Stimulated activated CD8-positive, alpha-beta memory T cell treated with anti-CD3 and anti-CD28 coated beads, Interleukin-4, amount 100 ng/mL, for 4 hours (primary cell): ENCODE measurements at places on chromosomes 3 and 15.

GRCh38 chr15:65431731-65432130 is 9.0 kb upstream of the IGDCC4 start:
- no peak for DNase-seq

- no peak for DNase-seq
Observed at GRCh38 chr3:114128231-114128630, 50.6 kb downstream of the DRD3 start.

- no peak for DNase-seq
Observed at GRCh38 chr3:161413127-161413854, 42.0 kb upstream of the SPTSSB start.

GRCh38 chr3:107765524-107765923 is 242.8 kb downstream of the BBX start:
- no peak for DNase-seq

DNA sequence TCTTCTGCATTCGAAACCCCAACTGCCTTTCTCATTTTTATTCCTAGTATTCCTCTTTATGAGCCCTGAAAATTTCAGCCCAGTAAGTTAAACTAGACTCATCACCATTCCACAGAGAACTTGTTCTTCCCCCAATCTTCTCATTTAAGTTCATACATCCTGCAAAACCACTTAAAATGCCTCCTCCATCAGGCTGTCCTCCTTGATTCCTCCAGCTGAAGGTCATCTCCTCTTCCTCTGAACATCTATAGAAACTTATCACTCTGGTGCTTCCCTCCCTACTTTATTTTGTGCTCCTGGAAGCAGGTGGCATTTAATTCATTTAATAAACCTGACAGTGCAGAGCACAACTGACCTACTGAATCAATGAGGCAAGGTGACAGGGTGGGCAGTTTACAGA is 38.3 kb downstream of the VGLL4 start:
- no peak for DNase-seq

DNA sequence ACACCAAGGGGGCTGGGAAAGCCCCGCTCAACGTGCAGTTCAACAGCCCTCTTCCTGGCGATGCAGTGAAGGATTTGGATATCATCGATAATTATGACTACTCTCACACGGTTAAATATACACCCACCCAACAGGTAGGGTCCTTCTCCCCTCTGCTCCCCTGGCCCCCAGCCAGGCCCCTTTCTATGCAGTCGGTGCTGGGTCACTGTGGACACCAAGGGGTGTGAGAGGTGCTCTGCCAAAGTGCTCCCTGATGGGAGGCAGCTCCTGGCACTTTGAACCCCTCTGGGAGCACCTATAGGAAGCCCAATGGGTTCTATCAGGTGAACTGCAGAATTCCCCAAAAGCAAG is 98.6 kb downstream of the DNASE1L3 start:
- DNase-seq, result no peak

DNA sequence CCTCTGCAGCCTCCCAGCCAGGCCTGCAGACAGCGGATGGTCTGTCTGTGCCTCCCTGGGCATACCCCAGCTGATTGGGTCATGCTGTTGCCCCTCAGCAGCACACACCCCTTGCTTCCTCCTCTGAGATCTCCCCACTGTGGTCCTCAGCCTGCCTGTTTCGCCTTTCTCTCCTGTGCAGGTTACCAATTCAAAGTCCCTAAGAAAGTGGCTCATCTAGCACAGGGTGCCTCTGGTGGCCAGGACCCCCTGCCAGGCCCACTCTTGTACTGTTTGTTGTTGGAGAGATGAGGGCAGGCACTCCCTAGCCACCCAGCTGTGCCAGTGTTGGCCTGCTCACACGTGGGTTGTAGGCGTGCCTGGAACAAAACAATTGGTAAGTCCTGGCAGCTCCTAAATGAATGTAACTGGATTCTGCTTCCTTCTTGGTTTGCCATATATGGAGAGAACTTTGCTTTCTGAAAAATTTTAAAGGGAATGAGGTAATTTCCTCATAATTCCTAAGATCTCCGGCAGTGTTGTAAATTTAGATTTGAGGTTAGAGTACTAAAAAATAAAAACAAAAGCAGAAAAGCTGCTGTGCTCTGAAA is 213.2 kb upstream of the IL12A start:
- no peak for DNase-seq

- no peak for DNase-seq
Observed at GRCh38 chr15:55319537-55320237, 665 bp downstream of the PIGB start.

DNA sequence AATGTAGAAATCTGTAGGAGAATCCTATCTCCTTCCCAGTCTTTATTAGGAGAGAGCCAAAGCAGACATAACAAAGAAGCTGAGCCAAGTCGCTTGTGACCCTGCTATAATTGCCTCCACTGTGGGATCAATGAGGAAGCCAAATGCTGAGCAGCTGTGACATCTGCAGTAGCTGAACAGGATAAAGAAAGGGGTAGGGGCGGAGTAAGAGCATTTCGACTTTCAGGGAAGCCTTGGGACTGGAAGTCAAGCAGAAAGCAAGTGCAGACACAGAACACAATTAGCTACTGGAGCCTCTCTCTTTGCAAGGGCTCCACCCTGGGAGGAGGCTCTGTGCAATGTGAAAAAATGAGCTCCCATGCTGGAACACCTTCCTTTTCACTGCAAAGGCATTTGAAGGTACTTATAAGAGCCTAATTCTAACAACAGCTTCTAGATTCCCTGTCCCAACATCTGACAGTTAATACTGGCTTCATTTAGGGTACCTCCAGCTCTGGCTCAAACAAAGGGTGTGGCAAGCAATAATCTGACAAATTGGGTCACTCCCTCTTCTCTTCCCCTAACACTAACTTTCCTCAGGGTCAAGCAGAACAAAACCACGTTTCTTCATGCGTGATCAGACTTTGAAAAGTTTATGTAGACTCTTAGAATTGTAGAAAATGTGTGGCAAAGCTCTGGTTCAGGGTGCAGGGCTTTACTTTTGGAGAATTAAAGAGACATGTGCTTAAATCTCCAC is 166.4 kb downstream of the CADPS start:
- DNase-seq, result no peak

- DNase-seq, result no peak
Observed at GRCh38 chr3:171369156-171369555, 91.0 kb downstream of the TNIK start.

GRCh38 chr15:80978685-80979329 is 10.8 kb downstream of the MESD start:
- DNase-seq, result no peak

DNA sequence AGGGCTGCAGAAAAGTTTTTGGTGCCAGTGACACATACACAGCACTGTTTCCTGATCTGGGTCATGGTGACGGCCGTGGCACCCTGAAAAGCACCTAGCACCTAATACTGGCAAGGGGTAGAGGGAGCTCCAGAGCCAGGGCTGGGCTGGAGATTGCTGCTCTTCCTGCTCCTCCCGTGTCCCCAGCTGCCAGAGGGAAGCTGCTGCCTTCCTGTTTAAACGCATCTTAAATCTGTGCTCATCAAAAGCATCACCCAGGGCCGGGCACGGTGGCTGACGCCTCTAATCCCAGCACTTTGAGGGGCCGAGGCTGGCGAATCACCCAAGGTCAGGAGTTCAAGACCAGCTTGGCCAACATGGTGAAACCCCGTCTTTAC is 156.7 kb upstream of the MEF2A start:
- no peak for DNase-seq

GRCh38 chr3:66115858-66116654 is 77.3 kb upstream of the MAGI1 start:
- DNase-seq, result no peak

DNA sequence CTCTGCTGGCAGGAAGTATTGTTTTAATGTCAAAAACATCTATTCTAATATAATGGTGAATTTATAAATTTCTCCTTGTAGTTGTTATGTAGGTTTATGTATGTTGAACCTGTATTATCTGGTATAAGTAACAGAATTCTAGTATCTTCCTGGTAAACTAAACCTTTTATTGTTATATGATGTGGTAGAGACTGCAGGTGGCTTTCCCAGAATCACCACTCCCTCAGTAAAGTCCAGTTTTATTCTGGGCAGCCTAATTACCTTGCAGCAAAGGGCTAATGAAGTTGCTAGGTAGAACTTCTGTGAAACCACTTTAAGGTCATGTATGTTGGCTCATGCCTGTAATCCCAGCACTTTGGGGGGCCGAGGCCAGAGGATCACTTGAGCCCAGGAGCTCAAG is 15.6 kb downstream of the CSNK1G1 start:
- DNase-seq, result no peak

- DNase-seq, result no peak
Observed at GRCh38 chr3:195859846-195860411, 48.2 kb upstream of the MUC4 start.

GRCh38 chr15:89446255-89446891 is 50.0 kb downstream of the RHCG start:
- no peak for DNase-seq

- DNase-seq, result no peak
Observed at GRCh38 chr3:138452436-138452835, 18.0 kb downstream of the ESYT3 start.

GRCh38 chr3:14674841-14675240 is at the start of gene C3orf20:
TSS of gene C3orf20 (plus strand) at chr3:14675141. CDS start at chr3:14682714, 7,573 bp downstream.
- DNase-seq, result no peak

DNA sequence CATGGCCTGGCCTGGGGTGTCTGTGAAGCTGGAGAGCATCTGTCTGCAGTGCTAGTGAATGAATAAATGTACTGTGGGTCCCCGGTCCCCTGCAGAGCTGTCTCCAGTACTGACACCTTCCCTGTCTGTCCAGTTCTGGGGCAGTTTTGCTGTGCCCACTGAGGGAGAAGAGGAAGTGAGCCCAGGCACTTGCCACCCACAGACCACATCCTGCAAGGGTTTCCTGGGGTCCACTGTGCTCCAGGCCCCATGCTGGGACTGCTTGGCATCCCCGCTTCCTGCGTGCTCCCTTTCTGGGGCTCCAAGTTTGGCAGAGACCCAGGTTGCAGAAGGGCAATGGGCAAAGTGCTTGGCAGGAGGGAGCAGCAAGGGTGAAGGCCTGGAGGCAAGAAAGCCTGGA is 4.9 kb upstream of the SLC6A6 start:
- DNase-seq, result no peak

- no peak for DNase-seq
Observed at GRCh38 chr3:61776390-61776789, 215.0 kb downstream of the PTPRG start.

DNA sequence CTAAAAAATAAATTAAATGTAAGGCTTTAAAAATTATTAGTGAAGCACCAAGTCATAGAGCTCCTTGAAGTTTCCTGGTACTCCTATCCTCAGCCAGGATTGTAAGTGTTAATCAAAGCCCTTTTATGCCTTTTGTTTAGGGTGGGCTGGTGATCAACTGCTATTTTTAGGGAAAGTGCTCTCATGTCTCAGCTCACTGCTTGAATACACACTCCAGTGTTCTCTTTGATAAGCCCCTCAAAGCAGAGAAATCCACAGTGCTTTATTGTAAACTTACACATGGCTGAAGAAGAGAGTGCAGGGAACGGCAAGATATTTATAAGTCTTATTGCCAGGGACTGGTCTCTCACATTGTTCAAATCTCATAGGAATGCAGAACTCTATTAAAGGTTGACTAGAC is 156.4 kb upstream of the AZI2 start:
- DNase-seq, result no peak

DNA sequence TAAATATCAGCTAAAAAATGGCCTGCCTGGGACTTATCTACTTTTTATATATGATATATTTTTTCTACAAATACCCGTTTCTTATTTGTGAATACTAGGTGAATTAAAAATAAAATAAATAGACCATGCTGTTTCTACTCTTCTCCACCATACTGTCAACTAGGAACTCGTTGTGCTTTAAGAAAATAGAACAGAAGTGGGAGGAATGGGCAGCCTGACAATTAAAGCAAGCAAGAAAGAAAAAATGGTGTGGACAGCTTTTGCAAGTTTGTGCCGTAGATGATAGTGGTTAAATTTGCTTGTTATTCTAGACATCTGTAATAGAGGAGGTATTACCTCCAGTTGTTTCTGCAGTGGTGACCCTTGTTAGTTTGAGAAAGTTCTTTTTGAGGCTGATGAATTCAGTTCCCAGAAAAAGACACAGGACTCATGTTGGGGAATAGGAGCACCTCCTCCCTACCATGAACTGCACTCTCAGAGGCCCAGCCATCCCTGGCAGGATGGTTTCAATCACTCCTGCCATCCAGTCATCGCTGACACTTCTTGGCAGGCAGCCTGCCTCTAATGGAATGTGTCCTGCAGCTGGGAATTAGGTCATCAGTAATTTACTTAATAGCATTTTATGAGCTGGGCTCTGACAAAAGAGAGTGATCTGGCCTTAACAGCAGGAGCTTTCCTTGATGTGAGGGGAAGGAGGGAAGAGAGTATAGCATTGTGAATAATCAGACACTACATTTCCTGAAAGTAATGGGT is 105.0 kb upstream of the GAP43 start:
- no peak for DNase-seq

DNA sequence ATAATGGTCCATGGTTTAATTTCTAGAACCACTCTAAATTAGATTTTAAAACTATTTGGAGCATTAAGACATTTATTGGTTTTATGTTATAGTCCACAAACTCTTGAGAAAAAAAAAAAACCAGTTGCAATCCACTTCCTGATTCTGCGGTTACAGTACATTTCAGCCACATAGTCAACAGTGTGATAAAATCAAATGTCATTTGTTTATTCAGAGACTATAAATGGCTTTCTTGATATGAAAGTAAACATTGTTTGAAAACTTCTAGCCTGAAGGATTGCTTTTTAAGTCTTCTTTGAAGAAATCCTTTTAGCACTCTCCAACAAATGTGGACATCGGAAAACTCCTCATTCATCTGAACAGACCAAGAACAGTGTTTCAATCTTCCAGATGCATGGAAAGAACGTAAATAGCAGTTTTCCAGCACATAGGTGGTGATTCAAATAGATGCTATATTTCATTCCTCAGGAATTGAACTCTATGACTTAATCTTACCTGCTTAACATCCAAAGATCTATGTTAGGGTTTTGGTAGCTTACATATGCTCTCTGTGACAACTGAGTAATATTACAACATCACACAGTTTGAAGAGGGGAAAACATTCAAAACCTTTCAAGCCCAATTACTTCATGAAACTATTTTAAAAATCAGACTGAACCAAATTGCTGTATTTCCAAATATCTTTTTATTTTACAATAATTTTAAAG is 87.8 kb upstream of the UBE2E2 start:
- no peak for DNase-seq

DNA sequence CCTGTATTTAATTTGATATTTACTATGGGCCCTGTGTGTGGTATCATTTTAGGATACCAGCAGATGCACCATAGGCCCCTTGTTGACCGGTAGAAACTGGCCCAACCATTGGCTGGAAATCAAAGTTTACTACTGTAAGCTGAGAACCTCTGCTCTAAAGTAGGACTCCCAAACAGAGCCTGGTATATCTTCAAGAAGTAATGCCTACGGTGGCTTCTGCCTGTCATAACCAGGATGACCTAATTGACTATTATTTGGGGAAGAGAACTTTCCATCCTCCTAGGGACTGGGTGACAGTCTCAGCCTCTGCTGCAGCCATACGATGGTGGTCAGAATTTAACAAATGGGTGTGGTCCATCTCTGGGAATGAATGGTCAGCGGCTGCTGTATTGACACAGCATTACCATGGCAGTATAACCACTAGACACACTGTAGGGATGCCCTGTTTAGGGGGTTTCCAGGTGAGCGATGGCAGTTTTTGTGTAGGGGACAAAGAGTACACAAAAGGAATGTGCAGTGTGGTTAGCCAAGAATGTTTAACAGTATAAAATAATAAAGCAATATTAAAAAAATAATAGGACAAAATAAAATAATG is 37.3 kb downstream of the RARB start:
- DNase-seq, result no peak
